ENCODE measurements at places on chromosomes 1 and 21.

DNA sequence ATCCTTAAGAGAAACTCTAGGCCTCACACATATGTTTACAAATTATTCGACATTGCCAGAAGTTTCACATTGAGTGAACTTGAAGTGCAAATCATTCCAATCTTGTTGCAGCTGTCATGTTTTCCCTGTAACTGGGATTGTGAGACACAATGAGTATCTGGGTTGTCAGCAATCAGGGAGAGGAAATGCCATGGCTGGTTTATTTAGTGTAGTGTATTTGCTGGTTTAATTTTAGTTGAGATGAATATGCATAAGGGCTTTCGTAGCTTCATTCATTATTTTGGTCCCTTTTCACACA is 54.2 kb upstream of the USP1 start:
- DNase-seq, result no peak

GRCh38 chr1:185393815-185394214 is 76.8 kb upstream of the IVNS1ABP start:
- no peak for DNase-seq

DNA sequence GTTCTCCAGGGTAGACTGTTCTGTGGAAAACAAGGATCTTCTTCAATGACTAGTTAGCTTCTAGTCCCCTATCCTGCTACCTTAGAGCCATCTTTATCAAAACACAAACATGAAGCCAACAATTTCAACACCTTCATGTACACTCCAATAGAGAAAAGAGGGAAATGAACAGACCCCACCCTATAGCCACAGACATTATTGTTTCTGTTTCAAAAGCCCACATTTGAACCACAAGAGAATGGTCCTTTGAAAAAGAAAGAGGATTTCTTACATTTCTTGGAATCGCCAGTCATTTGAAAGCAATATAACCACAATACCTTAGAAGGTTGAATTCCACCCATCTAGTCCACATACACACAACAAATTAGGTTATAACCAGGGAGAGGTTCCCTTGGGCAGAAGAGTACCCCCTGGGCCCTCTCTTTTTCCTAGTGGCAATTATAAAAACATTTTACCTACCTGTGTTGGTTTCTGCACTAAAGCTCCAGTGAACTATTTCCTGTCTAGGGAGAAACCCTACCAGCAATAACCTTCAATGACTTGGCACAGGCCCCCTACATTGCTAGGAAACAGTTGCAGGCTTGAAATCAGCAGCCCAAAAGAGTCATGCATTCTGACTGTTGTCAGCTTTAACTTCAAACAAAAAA is 2.7 kb upstream of the LPGAT1 start:
- DNase-seq, result no peak

DNA sequence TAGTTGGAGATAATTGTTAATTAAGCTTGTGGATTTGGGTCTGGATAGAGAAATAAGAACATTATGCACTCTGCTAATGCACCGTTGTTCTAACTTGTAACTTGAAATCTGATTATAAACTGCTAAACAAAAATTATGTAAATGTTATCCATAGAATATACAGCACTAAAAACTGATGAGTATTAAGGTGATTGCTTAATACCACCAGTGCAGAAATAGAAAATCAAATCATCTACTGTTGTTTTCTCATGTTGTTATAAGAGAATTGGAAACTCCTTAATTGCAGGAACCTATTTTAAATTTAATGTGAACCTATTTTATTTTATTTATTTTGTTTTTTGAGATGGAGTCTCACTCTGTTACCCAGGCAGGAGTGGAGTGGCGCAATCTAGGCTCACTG is 125.7 kb downstream of the ITSN1 start:
- DNase-seq, result no peak

DNA sequence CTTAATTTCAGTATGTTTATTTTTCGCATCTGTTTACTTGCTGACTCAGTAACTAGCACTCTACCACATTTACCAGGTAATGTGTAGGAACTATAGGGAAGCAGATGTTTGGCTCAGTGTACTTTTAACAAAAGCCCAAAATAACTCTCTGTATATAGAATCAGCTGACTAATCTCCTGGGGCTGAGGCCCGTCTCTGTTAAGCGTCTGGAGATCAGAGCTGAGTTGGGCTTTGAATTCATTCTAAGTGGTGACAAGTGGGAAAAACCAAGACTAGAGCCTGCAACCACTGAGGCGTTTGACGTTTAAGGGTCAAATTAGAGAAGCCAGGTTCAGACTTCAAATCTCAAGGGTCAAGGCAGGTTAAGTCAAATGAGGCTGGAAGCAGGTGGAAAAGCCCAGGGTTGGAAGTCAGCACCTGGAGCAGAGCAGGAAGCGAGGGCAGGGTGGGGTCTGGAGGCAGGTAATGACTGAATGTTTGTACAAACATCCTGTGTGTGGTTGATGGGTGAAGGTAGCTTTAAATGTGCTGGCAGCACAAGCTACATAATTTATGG is 56.8 kb upstream of the LYST start:
- DNase-seq, result peak; percentile 58

DNA sequence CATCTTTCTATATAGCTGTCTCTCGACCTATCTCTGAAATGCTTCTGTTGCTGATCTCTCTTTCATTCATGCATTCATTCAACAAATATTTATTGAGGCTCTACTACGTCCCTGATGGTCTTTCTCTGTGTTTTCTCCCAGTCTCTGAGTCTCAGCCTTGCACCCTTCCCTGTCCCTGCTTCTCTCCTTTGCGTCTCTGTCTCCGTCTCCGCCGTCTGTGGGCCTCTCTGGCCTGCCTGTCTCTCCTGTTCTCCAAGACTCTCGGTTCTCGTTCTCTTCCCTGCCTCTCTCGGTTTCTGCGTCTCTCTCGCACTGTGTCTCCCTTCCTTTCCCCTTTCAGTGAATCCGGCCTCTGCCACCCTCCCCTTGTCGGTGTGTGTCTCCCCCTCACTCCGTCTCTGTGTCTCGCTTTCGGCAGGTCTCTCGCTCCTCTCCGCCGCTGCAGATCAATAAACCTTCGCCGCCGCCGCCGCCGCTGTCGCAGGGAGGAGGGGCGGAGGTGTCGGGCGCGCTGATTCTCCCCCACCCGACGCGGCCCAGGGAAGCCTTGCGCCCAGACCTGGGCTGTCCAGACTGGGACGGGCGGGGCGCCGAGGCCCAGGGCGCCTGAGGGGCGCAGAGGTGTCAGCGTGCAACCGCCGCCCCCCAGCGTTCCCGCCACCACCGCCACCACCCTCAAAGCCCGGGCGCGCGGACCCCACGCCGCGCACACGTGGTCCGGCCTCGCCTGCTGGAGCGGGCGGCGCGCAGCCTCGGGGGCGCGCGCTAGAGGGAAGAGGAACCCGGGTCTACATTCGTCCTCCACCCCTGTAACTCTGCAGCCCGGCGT is 3.0 kb downstream of the EFNA3 start:
- DNase-seq, result no peak

DNA sequence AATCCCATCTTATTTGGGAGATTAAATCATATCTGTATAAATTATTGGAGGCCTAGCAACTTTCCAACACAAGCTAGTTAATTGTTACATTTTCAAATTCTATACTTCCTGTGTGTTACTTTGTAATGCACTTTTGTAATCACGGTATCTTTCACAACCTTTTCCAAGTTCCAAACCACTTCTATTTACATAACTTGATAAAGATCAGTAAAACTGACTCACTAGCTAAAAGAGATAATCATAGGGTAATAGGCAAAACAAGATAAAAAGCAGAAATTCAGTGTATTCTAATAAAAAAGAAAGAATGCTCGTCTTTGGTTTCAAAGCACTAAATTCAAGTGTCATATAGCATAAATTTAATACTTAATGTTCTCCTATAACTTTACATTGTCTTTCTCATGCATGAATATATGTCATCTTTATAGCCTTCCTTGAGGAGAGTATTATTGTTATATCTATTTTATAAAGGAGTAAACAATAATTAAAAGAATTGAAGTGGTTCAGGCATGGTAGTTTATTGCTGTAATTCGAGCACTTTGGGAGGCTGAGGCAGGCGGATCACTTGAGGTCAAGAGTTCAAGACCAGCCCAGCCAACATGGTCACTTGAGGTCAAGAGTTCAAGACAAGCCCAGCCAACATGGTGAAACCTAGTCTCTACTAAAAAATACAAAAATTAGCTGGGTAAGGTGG is 66.4 kb downstream of the RGS13 start:
- DNase-seq, result peak; percentile 78

- no peak for DNase-seq
Observed at GRCh38 chr1:157234705-157235273, 96.6 kb upstream of the ETV3 start.

All from HCEC 1CT (cell line).